ENCODE measurements at places on chromosomes 3 and 15.

DNA sequence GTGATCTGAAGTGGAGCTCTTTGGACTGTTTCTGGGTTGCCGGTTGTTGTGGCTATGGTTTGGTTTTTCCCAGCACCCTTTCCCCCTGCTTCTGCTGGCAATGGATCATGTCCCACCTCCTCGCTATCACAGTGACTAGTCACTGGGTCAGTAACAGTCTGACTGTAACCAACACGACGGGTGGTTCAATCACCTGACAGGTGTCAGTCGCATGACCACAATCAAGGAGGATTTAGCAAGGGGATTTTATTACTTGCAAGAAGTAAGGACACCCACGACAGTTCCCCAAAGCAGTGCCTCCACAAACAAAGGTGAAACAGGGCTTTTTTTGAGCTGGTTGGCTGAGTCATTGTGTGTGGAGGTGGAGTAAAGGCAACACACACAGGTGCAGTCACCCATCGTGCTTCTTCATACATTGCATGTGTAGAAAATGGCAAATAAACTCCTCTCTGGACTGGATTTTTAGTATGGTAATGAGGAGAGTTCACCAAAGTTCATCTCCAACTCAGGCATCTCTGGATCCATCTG is 58.8 kb upstream of the FAM3D start:
- no peak for DNase-seq

GRCh38 chr15:87348746-87349145 is 907.8 kb downstream of the NTRK3 start:
- peak; percentile 1 for DNase-seq

- no peak for DNase-seq
Measured at GRCh38 chr3:109806929-109807328, 469.6 kb upstream of the DPPA4 start.

GRCh38 chr3:124786511-124787241 is 56.4 kb downstream of the UMPS start:
- peak; percentile 12 for DNase-seq

GRCh38 chr15:96687388-96688107 is 357.0 kb downstream of the NR2F2 start:
- no peak for DNase-seq

GRCh38 chr15:62832231-62832630 is 210.3 kb upstream of the TPM1 start:
- no peak for DNase-seq

- no peak for DNase-seq
Measured at GRCh38 chr3:106161246-106161645, 292.4 kb upstream of the CBLB start.

- no peak for DNase-seq
Measured at GRCh38 chr15:100330221-100330620, 11.6 kb downstream of the ADAMTS17 start.

GRCh38 chr3:126212620-126213378 is 32.4 kb upstream of the ALDH1L1 start:
- DNase-seq = peak; percentile 46

DNA sequence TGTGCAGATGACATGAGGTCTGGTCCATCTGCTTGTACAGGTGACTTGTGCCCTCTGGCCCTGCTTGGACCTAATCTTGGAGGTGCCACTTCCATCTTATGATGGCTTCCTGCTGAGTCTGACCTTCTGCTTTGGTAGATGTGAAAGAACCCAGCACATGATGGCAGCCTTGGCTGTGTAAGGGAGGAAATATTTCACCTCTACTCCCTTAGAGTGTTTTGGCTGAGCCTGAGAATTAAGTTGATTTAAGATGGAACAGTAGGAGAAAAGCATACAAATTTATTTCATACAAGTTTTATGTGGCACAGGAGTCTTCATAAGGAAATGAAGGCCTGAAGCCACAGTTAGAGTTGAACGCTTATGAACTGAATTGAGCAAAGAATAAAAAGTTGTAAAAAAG is 27.6 kb upstream of the CDCP1 start:
- DNase-seq = no peak

GRCh38 chr3:33096093-33096868 is 665 bp downstream of the GLB1 start:
- peak; percentile 37 for DNase-seq

GRCh38 chr3:84442533-84442932 is 516.3 kb upstream of the CADM2 start:
- DNase-seq = no peak

DNA sequence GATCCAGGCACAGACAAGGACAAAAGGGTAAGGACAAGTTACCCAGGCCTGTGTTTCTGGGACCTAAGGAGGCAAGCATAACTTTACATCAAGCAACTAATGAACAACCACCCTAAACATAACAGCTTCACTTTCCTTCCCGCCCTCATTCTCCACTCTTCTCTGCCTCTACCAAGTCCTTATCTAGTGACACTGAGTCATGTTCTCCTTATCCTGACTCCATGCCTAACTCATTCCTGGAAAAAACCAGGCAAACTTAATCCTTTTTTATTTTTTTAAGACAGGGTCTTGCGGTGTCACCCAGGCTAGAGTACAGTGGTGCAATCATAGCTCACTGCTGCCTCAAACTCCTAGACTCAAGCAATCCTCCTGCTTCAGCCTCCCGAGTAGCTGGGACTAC is 44.5 kb downstream of the TMEM44 start:
- no peak for DNase-seq

GRCh38 chr3:22887664-22888291 is 315.3 kb upstream of the UBE2E2 start:
- DNase-seq = no peak

- peak; percentile 39 for DNase-seq
Measured at GRCh38 chr3:146131616-146132410, 29.2 kb downstream of the PLOD2 start.

DNA sequence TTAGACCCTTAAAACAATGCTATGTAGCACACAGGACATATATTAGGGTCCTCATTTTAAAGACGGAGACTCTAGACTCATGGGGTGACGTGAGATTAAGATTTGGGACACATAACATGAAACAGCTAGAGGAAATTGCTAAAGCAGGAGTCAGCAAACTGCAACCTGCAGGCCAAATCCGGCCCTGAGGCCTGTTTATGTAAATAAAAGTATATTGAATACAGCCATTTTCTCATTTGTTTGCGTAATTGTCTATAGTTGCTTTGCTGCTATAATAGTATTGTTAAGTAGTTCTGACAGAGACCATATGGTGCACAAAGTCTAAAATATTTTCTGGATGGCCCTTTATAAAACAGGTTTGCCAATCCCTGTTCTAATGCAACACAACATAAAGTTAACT is 115.5 kb downstream of the TMCO5A start:
- DNase-seq = peak; percentile 59

GRCh38 chr3:114176487-114176886 is 2.4 kb downstream of the DRD3 start:
- no peak for DNase-seq

DNA sequence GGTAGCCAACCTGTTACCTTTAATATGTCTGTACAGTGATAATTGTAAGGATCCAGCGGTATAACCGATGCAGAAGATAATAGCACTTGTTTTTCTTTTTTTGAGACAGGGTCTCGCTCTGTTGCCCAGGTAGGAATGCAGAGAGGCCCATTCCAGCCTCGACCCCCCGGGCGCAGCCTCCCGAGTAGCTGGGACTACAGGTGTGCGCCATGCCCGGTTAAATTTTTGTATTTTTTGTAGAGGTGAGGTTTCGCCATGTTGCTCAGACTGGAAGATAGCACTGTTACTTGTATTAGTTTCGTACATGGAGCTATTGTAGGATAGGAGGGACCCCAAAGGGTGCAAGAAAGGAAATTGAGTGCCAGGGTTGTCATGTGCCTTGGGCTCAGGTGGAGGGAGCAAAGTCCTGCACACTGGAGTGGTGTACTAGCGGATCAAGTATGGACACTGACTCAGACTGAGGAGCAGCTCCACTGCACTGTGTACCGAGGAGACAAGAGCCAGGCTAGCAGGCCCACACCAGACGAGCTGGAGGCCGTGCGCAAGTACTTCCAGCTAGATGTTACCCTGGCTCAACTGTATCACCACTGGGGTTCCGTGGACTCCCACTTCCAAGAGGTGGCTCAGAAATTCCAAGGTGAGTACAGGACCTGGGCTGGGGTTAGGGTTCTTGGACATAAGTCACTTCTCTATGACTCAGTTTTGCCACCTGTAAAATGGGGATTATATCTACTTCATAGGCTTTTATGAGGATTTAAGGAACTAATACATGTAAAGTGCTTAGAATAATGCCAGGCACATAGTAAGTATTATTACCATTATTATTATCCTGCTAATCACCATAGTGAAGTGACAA is 1.0 kb downstream of the OGG1 start:
- peak; percentile 35 for DNase-seq

- DNase-seq = no peak
Measured at GRCh38 chr3:173614522-173614921, 217.0 kb downstream of the NLGN1 start.

GRCh38 chr15:42782716-42783115 is 45.8 kb upstream of the CDAN1 start:
- no peak for DNase-seq

GRCh38 chr3:70308760-70309159 is 3.7 kb downstream of the MDFIC2 start:
- DNase-seq = no peak

- DNase-seq = no peak
Measured at GRCh38 chr3:89335693-89336092, 228.3 kb downstream of the EPHA3 start.

- peak; percentile 53 for DNase-seq
Measured at GRCh38 chr3:112519424-112520001, 20.2 kb upstream of the BTLA start.

GRCh38 chr3:177463863-177464262 is 266.6 kb upstream of the TBL1XR1 start:
- no peak for DNase-seq

DNA sequence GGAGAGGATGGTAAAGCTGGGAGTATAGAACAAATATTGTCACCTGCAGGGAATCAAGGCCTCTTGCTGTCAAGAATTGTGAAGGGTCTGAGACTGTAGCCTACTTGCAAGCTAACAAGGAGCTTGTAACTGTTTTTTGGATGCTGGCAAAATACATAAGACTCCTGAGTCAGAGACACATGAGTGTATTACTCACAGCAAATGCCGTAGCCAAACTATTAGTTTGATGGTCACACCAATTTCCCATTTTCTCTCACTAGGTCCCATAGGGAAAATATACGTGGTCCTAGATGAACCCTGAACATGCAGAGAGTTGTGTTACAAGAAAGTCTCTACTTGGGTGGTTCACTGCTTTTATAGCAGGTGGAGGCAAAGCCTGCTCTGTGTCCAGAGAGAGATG is 44.7 kb upstream of the LIPC start:
- peak; percentile 60 for DNase-seq

GRCh38 chr15:32682569-32682968 is 35.2 kb upstream of the GREM1 start:
- DNase-seq = peak; percentile 93

DNA sequence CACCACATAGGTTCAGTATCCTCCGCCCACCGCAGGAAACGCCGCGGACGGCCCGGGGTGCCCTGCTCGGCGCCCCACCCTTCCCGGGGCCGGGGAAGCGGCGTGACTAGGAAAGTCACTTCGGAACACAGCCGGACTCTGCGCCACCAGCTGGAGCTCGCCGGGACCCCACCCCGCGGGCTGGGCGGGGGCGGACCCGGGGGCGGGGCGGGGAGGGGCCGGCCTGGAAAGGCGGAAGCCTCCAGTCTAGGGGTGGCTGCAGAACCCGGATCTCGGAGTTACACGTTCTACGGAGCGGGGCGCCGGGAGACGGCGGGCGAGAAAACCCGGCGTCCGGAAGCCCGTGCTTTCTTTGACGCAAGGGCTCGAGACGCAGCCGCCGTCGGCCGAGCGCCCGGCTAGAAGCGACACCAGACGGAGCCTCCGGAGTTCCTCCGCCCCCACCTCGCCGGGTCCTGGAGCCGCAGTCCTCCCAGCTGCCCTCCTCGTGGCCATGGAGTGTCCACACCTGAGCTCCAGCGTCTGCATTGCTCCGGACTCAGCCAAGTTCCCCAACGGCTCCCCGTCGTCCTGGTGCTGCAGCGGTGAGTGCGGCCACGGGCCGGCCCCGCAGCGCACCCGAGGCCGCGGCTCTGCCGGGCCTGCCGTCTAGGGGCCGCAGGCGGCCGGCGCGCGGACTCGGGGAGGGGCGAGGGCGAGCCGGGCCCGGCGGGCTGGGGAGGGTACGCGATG is at the start of gene USP3:
Gene USP3 (plus strand): TSS at position 347 of the 732 bp plus-strand sequence. CDS start 147 bp downstream, at position 494.
- peak; percentile 96 for DNase-seq

- no peak for DNase-seq
Measured at GRCh38 chr15:101063212-101063611, 144.1 kb downstream of the LRRK1 start.

GRCh38 chr3:74282202-74282601 is 332.3 kb downstream of the CNTN3 start:
- no peak for DNase-seq

DNA sequence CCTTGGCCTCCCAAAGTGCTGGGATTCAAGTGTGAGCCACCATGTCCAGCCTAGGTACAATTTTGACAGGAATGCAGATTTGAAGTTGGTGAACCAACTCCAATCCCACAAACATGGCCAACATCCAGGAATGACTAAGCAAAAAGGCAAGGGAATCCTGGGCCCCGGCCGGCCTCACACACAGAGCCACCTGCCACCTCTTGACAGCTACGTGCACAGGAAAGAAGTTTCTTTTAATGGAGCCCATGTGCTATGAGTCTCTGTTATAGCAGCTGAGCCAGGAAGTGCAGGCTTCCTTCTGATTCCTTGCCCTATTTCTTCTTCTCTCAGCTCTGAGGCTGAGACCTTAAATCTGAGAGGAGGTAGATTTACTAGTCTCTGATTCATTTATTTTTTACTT is 8.8 kb downstream of the TMEM40 start:
- peak; percentile 63 for DNase-seq

- DNase-seq = no peak
Measured at GRCh38 chr15:82942691-82943090, 9.8 kb downstream of the HOMER2 start.

DNA sequence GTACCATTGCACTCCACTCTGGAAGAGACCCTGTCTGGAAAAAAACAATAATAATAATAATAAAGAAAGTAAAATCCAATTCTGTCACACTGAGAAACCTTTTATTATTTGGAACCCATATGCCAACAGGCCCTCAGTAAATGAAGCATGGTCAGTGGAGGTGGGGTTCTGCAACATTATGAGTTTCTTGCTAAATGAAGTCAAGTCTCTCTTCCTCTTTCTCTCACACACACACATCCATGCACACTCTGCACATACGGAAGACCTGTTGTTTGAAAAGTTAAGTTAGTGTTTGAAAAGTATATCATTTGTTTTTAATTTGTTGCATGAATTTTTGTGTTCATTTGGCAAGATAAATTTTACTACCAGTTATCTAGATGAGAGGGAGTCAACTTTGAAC is 27.8 kb downstream of the GAP43 start:
- no peak for DNase-seq

DNA sequence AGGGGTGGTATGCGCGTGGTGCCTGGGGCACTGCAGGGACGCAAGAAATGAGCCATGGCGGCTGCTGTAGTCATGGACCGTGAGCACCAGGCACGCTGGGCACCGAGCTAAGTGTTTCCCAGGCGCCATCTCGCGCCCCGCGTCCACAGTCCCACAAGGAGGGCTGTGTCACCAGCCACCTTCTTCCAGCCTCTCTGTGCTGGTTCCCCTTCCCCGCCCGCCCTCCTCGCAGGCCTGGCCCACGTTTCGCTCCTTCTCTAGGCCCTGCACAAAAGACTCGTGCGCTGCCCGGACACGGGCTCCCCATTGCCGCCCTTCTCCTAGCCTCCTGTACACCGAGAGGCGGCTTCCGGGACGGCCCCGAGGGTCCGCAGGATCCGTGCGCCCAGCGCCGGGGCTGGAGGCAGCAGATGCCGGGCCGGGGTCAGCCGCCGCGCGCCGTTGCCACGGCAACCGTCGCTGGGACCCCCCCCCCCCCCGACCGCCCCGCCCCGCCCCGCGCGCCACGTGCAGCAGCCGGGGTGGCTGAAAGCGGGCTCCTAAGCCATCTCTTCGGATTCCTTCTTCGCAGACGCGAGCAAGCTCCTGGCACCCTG is 113.4 kb downstream of the SRGAP3 start:
- DNase-seq = no peak
